NCI-H187 (cell line): ENCODE measurements at places on chromosomes 1 and 21.

GRCh38 chr1:226017070-226017469, 17.9 kb upstream of the SDE2 start:
- DNase-seq = no peak

DNA sequence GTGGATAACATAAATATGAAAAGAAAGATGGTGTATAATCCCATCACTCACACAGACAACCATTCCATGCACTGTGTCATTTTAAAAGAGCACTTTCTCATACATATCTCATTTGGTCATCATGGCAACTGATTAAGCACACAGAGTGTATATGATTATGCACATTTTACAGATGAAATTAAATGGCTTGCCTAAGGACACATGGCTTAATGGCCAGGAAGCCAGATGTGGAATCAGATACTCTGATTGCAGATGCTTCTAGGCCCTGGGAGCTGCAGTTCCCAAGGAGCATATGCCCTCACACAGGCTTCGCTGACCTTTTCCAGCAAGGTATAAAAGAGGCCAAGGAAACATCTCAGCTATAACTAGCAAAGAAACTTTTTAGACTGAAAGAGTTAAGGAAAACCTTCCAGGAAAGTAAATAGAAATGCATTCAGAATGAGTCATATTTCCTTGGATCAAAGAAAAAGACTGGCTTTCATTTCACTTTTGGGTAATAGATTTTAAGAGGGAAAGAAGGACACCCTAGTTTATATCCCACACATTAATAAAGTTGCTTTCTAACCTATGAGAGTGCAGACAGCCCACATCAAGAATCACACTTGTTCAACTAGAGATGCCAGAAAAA, 19.6 kb upstream of the FAM89A start:
- DNase-seq = no peak

- DNase-seq = no peak
Measured at GRCh38 chr1:19086176-19086875, 123.7 kb downstream of the UBR4 start.

- DNase-seq = no peak
Measured at GRCh38 chr1:95984798-95985374, 736.7 kb upstream of the PTBP2 start.

GRCh38 chr1:116852910-116853309, 56.8 kb upstream of the PTGFRN start:
- DNase-seq = no peak

- DNase-seq = no peak
Measured at GRCh38 chr1:182630586-182630985, 26.4 kb upstream of the RGS16 start.

- no peak for DNase-seq
Measured at GRCh38 chr1:22602060-22602740, 34.2 kb upstream of the C1QA start.

GRCh38 chr1:34013958-34014737, 150.3 kb downstream of the HMGB4 start:
- DNase-seq = no peak

DNA sequence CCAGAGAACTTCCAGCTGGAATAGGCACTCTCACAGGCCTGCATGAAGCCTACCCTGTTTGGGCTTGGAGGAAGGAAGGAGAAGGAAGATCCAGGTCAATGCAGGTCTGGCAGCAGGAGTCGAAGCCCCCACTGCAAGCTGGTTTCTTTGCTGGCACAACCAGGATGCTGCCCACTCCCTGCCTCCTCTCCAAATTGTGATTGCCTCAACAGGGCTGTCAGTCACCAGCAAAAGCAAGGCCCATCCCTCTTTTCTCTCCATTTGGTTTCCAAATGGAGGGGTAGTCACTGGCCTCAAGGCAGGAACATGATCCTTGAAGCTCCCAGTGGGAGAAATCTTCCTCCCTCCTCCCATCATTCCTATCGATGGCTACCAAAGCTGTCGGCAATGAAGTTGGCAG, 37.0 kb downstream of the PACC1 start:
- DNase-seq = no peak

DNA sequence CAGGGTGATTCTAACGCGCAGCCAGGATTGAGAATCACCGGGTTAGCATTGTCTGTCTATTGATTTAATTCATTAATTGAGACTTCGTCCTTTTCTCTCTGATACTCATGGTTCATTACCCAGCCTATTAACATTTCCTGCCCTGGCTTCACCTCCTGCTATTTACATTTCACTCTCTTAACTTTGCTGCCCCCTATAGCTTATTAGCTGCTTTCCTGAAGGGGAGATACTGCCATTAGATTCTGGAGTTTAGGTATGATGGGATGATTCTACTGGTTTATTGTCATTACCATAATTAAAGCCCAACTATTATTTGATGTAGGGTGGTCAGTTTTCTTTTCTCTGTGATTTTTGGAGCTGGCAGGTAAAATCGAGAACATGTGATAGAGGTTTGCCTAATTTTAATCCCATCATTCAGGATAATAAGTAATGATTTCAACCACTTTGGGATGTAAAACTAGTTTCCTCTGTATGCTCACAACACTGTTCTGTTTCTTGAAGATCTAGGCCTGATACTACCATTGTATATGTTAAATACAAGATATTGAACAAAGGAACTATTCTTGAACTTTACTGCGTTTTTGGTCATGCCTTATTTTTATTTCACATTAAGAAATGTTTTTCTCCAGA, 6.4 kb downstream of the PPP2R5A start:
- DNase-seq = no peak

DNA sequence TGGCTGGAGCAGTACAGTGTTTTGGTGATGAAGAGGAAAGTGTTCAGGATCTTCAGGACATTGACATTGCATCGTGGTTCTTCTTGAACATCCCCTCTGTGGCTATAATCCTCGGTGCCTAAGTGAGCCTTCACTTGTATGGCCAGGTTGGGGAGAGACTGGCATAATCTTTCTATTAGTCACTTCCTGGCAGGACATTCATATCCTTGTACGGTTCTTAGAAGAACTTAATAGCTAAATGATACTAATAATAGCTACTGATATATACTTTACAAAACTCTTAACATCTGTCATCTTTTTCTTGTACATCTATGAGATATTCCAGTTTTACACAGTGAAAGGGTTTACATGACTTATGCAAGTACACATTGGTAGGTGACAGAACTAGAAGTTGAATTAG, 35.8 kb downstream of the CELF3 start:
- no peak for DNase-seq

- no peak for DNase-seq
Measured at GRCh38 chr21:46636181-46636512, 673 bp downstream of the PRMT2 start.

- no peak for DNase-seq
Measured at GRCh38 chr1:3695326-3696217, 43.3 kb downstream of the TP73 start.

- DNase-seq = no peak
Measured at GRCh38 chr1:69710484-69711189, 142.9 kb downstream of the LRRC7 start.
